ENCODE measurements at places on chromosomes 1 and 21.

GRCh38 chr21:40049931-40050290 is 182.7 kb downstream of the PCP4 start:
- DNase-seq, result peak; percentile 68

- DNase-seq, result no peak
Measured at GRCh38 chr1:203932556-203932955, 71.2 kb downstream of the SNRPE start.

DNA sequence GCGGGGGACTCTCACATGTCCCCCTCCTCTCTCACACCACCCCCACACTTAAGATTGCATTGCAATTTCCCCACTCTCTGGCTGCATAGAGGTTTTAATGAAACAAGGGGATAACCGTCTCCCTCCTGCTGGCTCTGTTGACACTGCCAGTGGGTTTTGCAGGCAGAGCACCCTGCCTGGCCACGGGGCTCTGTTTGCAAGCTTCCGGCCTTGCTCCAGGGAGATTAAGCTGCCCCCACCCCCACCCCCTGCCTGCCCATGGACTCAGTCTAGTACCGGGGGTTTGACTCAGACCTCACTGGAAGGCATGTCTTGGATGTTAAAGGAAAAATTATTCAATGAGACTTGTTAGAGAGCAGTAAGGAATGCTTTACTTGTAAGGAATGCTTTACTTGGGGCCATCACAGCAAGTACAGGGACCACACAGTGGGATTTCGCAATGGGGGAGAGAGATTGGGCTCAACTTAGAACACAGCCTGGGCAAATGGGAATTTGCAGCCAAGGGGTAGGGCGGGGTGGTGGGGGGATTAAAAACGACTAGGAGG is 101.0 kb downstream of the AJAP1 start:
- peak; percentile 87 for DNase-seq

DNA sequence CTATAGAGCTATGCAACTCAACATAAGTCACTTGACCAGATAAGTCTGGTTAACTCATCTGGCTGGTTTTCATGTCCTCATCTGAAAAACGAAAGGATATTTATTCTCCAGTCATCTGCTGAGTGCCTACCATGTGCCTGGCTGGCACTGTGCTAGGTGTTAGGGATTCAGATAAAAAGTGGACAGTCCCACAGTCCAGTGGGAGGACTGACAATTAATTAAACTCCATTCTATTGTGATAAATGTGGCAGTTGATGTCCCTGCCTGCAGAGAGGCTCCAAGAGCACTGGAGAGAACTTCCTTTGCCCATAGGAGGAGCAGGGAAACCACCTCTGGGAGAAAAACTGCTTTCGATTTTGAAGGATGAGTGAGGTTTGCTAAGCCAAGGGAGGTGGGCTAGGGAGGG is 5.4 kb downstream of the NUAK2 start:
- no peak for DNase-seq

GRCh38 chr1:207970329-207971233 is 59.7 kb upstream of the CD34 start:
- DNase-seq, result no peak

GRCh38 chr1:177082855-177083693 is 81.4 kb downstream of the ASTN1 start:
- DNase-seq, result no peak

DNA sequence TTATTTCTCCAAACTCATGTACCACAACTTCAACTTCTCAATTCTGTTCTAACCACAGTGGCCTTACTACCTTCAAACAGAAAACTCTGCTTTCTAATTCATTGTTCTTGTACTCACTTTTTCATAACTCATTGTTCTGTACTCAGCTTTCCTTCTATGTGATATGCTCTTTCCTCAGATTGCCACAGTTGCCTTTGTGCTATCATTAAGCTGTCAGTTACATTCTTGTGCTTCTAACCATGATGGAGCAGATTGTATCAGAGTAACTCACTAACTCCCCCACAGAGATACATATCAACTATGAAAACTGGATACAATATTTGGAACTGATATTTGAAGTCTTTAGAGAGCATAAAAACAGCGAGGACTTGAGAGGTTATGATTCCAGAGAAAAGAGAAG is 1213.7 kb downstream of the KCNT2 start:
- DNase-seq, result no peak

GRCh38 chr1:78673120-78673519 is 23.5 kb downstream of the IFI44 start:
- DNase-seq, result no peak

GRCh38 chr21:21114461-21114860 is 116.3 kb downstream of the NCAM2 start:
- no peak for DNase-seq

DNA sequence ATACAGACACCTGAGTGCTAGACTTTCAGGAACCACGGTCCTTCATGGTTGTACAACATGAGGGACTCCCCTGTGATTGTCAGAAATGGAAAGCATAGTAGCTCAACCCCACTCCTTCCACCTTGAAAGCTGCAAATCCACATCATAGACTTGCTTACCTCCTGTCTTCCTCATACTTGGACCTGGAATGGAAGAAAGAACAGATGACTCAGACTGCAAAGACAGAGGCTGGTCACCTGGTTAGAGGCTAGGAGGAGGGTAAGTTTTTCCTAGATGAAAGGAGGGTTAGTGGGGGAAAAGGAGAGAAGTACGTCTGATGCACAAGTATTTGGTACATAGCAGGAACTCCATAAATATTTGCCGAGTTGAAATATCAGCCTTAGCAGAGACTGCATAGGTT is 37.2 kb downstream of the LRRC71 start:
- no peak for DNase-seq

- no peak for DNase-seq
Measured at GRCh38 chr1:63534406-63534805, 11.1 kb downstream of the EFCAB7 start.

DNA sequence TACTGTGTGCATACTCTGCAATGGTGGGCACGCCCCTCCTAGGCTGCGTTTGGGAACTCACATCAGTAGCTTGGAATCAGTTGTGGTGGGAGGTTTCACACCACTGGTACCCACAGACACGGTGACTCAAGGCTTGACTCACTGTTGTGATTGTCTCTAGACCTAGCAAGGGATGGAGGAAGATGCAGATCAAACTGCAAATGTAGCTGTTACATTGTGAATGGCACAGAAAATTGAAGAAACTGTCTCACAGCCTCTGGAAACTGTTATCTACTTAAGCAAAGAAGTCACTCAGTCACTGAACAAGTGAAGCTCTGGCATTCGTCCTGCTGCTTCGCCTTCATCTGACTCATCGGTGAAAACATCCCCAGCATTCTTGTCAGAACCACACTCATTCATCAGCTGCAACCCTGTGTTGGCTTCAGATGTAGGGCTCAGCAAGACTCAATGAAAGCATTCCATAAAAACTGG is 59.5 kb downstream of the POFUT2 start:
- peak; percentile 10 for DNase-seq

GRCh38 chr1:12244078-12244477 is 14.2 kb downstream of the VPS13D start:
- peak; percentile 64 for DNase-seq

All from H7 (cell line).